ENCODE measurements at places on chromosomes 1 and 21.
A peak's percentile ranks its signal among the peaks of the same experiment; 100 is the strongest.

GRCh38 chr1:41713141-41713540 is 205.6 kb downstream of the HIVEP3 start:
- no peak for DNase-seq

GRCh38 chr1:8063298-8064036 is 37.4 kb upstream of the ERRFI1 start:
- no peak for DNase-seq

DNA sequence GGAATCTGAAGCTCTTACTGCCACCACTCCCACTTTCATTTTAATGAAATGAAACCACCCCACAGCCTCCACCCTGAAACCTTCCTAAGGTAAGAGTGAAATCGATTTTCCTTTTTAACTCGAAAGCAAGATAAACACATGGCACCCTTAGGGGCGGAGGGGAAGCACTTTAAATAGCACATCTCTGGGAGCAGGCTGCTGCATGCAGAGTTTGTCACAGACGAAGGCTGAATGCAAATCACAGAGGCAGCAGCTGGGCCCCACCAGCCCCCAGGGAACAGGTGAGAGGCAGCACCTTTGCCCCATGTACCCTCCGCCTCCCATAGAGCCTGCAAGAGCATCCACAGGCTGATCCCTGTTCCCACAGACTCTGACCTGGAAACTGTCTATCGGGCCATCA is 60.0 kb upstream of the GRIK3 start:
- no peak for DNase-seq

GRCh38 chr1:214404154-214404553 is 123.2 kb downstream of the SMYD2 start:
- DNase-seq: no peak

- no peak for DNase-seq
Observed at GRCh38 chr1:5200006-5200405, 545.6 kb downstream of the AJAP1 start.

GRCh38 chr1:206998816-206999215 is 28.6 kb upstream of the FCAMR start:
- DNase-seq: no peak

DNA sequence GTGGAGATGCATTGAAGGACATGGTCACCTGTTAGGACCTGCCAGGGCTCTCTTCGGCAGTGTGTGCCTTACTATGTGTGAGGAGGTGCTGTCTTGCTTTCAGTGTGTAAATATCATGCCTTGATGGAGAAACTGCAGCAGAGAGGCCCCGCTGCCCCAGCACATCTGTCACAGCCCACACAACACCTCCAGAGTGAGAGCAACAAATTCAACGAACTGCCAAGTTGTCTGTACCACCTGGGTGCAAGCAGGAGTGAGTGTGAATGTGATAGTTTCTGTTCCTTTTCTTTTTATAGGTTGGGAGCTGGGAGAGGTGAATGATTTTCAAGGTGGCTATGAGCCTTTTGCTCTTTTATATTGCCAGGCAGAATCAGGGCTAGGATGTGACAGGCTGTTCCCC is 114.6 kb upstream of the KIAA0040 start:
- no peak for DNase-seq

GRCh38 chr1:37682334-37682987 is 9.9 kb upstream of the CDCA8 start:
- DNase-seq: peak; percentile 78

GRCh38 chr21:45309069-45309986 is 21.6 kb upstream of the POFUT2 start:
- DNase-seq: no peak

GRCh38 chr1:244659694-244660093 is 6.8 kb downstream of the DESI2 start:
- DNase-seq: no peak

DNA sequence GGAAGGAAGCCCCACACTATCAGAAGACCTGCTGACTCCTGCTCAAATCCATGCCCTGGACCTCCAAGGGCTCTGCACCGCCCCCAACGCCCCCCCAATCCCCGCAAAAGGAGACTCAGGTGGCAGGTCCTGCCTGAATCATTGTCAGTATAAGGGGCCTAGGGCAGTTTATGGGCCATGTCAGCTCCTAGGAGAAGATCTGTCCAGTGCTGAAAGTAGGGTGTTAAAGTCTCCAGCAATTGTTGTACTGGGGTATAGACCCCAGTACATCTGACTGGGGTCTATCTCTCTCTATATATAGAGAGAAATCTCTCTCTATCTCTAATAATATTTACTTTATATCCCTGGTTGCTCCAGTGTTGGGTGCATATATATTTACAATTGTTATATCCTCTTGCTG is 12.1 kb upstream of the OLIG2 start:
- no peak for DNase-seq

DNA sequence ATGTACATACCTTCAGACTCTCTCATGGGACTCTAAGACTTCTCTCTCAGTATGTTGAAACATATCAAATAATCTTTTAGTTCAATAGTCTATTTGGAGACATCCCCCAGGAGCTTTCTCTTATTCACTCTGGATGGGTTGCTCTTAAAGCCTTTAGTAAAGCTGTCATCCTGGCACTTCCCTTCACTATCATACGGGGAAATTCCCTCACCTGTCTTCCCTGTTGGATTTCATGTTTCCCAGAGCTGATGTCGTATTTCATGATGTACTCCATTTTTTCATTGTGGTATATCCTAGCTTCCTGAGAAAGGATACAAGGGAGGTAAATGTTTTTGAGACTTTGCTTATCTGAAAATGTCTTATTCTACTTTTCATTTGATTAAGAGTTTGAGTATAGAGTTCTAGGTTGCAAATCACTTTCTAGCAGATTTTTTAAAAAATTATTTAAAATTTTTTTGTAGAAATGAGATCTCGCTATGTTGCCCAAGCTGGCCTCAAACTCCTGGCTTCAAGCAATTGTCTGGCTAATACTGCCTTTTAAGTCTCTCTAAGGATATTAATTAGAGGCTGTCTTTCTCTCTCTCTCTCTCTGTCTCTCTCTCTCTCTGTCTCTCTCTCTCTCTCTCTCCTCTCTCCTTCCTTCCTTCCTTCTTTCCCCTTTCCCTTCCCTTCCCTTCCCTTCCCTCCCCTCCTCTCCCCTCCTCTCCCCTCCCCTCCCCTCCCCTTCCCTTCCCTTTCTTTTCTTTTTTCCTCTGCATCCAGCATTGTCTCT is 17.0 kb upstream of the MACF1 start:
- no peak for DNase-seq

- DNase-seq: no peak
Observed at GRCh38 chr1:32592943-32593342, 53.7 kb downstream of the ZBTB8A start.
